ENCODE measurements at places on chromosomes 6 and 20.

GRCh38 chr6:167574431-167575151, 249.7 kb downstream of the TTLL2 start:
- DNase-seq: no peak

GRCh38 chr6:163600331-163600730, 185.8 kb downstream of the QKI start:
- no peak for DNase-seq

DNA sequence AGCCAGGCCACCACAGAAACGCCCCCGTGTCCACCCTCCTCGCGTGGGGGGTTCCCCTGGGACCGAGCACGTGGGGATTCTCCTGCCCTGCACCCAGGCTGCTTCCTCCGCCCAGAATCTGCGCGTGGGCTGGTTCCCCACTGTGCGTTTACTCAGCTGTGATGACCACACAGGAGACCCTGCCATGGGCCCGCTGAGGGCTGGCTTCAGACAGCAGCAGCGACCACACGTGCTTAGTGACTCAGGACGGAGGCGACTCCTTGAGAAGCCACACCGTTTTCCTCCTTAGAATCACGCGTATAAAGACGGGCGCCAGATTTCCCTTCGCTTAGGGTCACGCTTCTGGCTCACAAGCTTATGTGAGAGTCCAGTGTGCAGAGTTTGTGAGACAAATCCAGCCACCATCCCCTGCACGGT, 63.9 kb upstream of the PDE10A start:
- DNase-seq: no peak

DNA sequence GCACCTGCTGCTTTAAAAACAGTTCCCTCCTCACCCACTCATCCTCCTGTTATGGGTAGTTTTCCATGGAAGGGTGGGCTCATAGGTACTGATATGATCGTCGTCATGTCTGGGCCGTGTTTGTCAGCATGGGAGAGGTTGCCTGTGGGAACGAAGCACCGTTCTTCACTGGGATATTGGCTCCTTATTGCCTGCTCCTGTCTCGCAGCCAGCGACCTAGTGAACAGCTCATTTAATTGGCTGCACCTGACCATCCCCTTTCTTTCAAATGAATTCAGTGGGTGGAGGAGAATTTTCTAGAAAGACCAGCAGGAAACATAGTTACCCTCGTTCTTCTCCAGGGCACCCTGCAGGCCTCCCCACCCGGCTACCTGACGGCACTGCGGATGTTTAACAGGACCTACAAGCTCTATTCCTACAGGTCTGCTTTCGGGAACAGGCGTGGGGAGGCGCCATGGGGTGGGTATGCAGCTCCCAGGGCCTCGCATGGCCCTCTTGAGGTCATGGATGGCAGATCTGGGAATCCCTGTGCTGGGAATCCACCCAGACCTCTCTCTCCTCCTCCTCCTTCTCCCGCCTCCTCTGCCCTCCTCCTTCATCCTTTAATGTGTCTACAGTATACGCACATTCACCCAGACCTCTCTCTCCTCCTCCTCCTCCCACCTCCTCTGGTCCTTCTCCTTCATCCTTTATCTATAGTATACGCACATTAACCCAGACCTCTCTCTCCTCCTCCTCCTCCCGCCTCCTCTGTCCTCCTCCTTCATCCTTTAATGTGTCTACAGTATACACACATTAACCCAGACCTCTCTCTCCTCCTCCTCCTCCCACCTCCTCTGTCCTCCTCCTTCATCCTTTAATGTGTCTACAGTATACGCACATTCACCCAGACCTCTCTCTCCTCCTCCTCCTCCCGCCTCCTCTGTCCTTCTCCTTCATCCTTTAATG, 21.9 kb downstream of the ENTPD6 start:
- no peak for DNase-seq

GRCh38 chr6:39195792-39196385, 33.4 kb downstream of the KCNK5 start:
- no peak for DNase-seq

GRCh38 chr6:79810185-79810705, 137.1 kb downstream of the ELOVL4 start:
- DNase-seq: no peak

DNA sequence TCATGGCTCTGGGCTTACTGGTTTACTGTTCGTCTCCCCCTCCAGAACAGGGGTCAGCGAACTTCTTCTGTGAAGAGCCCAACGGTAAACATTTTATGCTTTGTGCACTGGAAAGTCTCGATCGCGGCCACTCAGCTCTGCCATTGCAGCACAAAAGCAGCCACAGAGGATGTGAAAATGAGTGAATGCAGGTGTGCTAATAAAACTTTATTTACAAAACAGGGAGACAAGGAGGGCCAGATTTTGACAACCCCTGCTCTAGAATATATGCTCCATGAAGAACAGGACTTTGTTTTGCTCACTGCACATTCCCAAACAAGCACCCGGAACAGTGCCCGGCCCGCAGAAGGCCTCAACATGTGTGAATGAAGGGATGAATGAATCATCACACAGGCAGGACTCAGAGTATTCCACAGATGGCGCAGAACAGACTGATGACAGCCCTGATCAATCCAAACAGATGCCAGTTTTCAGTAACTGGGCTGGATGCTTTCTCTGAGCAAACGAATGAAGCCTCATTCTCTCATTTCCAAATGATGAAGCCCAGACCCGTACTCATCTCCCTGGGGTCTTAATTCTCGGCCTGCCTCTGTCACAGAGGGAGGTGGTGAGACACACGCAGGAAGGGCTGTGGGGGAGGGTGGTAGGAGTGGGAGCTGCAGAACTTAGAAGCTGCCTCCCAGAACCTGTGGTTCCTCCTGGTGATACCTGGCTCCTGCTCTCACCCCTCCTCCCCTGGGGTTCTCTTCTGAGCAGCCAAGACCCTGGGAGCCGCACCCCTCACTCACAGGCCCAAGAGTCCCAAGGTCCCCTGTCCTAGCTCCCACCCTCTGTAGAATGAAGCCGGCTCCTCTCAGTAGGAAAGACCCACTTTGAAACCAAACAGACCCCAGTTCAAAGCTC, 196.4 kb downstream of the PREX1 start:
- no peak for DNase-seq

- no peak for DNase-seq
Measured at GRCh38 chr20:54774426-54774825, 299.0 kb downstream of the DOK5 start.

DNA sequence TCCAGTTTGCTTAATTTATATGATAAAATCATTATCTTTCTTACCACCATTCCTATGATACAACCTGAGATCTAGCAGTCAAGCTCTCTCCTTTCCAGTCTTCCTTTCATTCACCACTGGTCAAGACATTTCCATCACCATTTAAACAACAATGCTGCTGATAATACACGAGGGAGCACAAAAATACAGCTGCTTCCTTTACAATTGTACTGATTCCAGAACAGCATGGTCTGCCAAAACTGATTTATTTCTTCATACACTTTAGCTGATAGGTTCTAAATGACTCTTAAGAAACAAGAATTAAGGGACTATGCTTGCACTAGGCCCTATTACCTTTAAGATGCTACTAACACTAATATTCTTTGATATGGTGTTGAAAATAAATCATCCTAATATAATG, 65.0 kb downstream of the EPM2A start:
- no peak for DNase-seq
